ENCODE measurements at places on chromosomes 2 and 18.
A peak's percentile ranks its signal among the peaks of the same experiment; 100 is the strongest.

GRCh38 chr18:75346671-75347070 lies 80.8 kb downstream of the SMIM21 start:
- no peak for DNase-seq

- no peak for DNase-seq
Measured at GRCh38 chr18:79452190-79452990, 56.7 kb downstream of the NFATC1 start.

DNA sequence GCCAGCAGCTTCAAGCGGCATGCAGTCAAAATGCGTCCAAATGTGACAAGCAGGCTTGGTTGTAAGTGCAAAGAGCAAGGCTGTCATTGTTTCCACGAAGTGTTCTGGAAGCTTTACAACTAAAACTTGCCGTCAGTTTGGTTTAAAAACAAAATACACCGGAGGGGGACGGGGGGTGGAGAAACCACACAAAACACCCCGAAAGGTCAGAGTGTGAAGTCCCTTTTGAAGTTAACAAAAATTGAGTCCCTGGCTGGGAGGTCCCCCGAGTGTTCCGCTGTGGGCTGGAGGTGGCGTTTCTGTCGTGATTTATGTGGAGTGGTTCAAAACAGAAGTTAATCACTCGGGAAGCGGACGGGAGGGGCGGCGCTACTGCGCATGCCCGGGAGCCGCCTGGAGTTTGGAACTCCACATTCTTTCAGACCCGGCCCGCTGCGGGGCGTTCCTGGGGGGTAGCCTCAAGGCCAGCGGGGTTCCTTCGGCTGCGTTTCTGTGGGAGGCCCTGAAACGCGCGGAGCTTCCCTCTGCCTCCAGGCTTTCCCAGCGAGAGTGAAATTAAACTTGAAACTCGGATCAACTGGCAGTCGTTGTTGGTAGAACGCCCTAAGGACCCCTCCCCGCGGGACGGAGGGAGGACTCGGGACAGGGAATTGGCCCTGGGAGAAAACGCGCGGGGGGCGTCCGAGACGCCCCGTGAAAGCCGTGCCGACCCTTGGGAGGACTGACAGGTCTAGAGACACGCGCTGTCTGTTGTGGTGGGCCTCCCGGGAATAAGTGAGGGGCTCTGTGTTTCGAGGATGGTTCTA lies 1.4 kb downstream of the TGIF1 start:
- DNase-seq, result peak; percentile 89

GRCh38 chr2:19140463-19141208 lies 217.8 kb downstream of the OSR1 start:
- no peak for DNase-seq

DNA sequence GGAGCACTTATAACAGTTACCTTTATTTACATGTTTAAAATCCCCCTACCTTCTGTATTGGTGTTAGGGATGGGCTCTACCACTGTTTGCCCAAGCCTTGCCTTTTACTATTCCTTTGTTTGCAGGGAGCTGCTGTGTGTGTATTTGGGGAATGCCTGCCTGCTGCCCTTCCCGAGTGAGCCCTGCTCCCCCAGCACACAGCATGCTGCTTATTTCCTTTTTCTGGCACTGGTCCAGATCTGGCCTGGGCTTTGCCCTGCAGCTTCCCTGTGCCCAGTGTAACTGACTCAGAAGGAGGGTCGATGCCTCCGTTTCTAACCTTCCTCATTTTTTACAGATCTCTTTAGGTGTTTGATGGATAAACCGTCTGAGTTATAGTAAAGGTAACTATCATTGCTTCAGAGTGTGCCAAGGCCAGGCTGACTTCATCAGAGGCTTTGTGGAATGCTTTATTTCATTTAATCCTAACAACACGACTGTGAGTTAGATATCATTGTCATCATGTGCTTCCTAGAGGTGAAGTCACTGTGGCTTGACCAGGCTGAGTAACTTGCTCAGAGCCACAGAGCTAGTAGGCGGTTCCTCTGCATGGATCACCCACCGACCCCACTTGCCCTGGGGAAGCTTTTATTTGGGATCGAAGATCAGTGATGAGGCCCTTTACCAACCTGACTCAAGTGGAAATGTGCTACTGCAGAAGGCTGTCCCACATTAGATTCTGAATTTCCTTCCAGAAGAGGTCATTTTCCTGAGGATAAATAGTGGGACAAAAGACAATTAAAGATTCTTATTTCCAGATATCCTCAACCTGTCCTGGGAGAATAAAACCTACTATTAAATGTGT lies 238.8 kb downstream of the ZNF407 start:
- peak; percentile 12 for DNase-seq

- no peak for DNase-seq
Measured at GRCh38 chr2:239252801-239253200, 148.0 kb downstream of the HDAC4 start.

GRCh38 chr2:17606851-17607250 lies 66.4 kb downstream of the VSNL1 start:
- no peak for DNase-seq

GRCh38 chr18:25456334-25457010 lies 104.5 kb upstream of the ZNF521 start:
- DNase-seq, result no peak

GRCh38 chr2:121211689-121212151 lies 73.3 kb downstream of the TFCP2L1 start:
- DNase-seq, result no peak

DNA sequence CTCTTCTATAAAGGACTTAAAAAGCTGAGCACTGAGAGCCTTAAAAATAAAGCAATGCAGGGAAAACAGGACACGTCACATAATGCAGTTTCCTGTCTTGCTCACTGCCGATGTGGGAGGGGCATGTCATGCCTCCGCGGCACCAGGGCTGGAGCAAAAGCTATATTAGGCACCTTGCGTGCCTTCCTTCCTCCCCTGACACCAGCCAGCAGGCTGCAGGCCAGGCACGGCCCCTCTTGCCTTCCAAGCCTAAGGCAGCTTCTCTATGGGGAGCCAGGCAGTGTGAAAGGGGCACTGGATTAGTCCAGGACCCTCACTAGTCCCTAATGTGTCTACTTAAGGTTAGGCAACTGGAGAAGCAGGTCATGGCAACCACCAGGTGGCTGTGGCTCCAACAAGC lies 26.3 kb downstream of the MRPL35 start:
- DNase-seq, result peak; percentile 31

GRCh38 chr2:112814278-112814677 lies 22.3 kb downstream of the IL1B start:
- no peak for DNase-seq

- DNase-seq, result no peak
Measured at GRCh38 chr2:11248-11941, 34.9 kb downstream of the FAM110C start.

DNA sequence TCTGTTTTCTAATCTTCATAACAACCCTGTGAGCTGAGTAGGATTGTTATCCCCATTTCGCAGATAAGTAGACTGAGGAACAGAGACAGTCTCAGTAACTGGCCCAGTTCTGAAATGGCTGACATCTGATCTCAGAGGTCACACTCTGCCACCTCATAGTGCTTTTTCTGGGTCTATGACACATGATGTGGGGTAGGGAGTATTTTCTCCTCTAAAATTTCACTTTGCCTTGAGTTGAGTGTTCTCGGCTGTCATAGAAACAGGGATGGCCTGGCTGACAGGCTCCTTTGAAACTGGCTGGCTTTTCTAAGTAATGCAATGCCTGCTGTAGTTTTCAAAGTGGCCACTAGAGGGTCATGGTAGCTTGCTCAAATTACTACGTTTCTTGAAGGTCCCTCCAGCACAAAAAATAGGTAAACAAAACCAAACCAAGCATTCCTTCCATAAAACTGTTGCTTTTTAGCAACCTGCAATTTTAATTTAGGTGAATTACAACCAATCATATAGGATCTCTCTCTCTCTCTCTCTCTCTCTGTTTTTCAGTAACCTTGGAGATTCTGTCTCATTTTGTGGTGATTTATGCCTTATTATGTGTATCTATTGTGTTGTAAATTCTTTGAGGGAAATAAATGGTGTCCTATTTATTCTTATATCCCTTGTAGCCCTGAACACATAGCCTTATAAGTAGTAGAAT lies 84.2 kb upstream of the TTN start:
- peak; percentile 69 for DNase-seq

- DNase-seq, result no peak
Measured at GRCh38 chr2:188977317-188977716, 3.1 kb downstream of the COL3A1 start.

- no peak for DNase-seq
Measured at GRCh38 chr2:19312949-19313348, 45.5 kb downstream of the OSR1 start.

GRCh38 chr2:130183512-130184373 lies 1.7 kb downstream of the MZT2B start:
- peak; percentile 26 for DNase-seq

GRCh38 chr18:75592527-75592926 lies 165.0 kb upstream of the SMIM21 start:
- DNase-seq, result no peak

DNA sequence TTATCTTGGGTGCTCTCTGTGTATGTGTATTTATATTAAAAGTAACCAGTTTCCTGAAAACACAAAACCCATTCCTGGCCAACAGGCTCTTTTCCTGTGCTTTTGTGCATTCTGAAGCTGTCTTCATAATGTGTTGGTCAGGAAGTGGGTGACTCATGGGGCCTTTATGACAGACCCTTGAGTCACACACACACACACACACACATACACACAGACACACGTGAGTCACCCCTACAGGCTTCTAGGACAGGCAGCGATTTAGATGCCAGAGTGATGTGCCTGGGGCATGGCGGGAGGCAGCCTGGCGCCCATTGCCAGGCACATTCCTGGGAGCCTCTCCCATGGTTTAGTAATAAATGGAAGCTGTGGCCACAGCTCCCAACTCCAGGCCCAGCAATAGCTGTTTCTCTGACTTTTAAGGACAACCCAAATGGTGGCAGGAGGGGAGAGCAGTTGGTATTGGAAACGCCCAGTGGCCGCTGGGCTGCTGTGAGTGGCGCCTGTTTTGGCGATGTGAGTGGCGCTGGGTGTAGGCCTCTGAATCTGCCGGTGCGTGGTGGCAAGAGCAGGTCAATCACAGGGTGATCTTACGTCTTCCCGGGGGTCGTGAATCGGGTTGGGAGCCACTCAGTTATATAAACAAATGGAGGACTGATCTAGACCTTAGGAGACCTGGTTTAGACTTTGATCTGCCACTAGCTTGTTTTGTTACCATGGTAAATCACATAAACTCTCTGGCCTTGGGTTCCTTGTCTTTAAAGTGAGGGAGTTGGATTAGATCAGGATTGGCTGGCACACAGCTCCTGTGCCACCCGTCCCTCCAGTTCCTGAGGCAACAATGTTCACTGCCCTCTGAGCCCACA lies 150.7 kb upstream of the DLX2 start:
- no peak for DNase-seq

- DNase-seq, result no peak
Measured at GRCh38 chr18:59764281-59764680, 67.1 kb upstream of the CCBE1 start.

DNA sequence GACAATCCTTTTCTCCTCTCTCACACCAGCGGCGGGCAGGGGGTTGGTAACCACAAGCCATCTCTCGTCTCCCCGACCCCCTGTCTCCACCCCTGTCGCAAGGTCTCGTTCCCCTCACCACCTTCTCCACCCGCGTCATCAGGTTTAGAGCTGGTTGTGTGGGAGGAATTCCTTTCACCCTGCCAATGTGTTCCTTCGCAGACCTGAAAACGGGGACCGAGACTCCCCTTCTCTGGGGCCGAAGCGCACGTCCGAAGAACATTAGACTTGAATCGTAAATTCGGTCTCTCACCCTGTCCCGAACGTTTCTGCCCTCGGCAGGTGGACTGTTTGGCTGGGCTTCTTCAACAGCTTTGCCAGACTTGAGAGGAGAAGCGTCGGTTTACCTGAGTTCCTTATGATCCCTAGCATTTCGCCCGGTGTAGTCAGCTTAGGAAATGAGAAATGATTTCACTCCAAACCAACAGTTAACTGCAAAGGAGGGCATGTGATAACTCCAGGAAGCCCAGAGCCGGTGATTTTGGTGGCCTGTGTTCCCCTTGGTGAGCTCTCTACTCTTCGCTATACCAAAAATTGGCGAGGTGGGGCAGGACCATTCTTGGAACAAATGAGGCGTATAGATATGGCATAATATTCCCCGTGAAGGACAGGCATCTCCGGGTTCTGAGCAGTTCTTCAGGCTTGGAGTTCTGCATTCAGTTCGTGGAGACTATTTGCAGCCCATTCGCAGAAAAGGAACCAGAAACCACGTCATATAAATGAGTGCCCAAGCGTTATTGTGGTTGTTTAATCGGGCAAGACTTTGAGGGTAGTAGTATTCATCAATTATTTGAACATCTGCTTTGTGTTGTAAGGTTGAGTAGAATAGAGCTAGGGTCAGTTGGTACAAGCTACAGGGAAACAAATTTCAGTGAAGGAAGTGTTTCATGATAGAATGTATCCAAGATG lies 694 bp downstream of the CFAP36 start:
- peak; percentile 41 for DNase-seq

GRCh38 chr2:158239271-158239670 lies 137.6 kb downstream of the UPP2 start:
- no peak for DNase-seq

DNA sequence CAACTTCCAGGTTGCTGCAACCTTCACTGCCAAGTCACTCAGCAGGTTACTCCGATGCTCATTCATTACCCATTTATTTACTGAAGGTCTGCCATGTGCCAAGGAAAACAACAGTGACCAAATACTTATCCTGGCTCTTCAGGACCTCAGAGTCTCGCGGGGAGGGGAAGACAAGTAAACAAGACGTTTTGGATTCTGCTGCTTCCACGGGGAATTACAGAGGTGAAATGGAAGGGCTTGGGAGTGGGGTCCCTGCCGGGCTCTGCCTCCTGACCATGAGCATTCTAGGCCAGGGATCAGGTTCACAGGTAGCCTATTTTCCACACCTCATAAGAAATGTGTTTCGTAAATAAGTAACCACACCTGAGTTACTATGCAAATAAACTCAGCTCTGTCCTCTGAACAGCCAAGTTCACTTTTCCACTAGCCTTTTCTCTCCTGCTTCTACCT lies 68.1 kb downstream of the CLHC1 start:
- no peak for DNase-seq

- no peak for DNase-seq
Measured at GRCh38 chr2:101337877-101338276, 29.4 kb upstream of the RNF149 start.

GRCh38 chr2:15983496-15983895 lies 43.1 kb downstream of the MYCN start:
- DNase-seq, result no peak

- no peak for DNase-seq
Measured at GRCh38 chr2:179900655-179901054, 39.2 kb upstream of the ZNF385B start.

DNA sequence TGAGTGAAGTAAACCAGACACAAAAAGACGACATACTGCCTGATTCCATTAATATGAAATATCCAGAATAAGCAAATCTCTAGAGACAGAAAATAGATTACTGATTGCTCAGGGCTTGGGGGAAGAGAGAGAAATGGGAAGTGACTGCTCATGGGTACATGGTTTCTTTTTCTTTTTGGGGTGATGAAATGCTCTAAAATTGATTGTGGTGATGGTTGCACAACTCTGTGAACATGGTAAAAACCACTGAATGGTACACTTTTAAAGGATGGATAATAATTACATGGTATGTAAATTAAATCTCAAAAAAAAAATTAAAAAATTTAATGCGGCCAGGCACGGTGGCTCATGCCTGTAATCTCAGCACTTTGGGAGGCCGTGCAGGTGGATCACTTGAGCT lies 39.3 kb downstream of the RPL31 start:
- DNase-seq, result no peak

Measured in globus pallidus (tissue), 1 donor.